ENCODE measurements at places on chromosomes 1 and 21.

GRCh38 chr1:168514455-168514854 is 29.3 kb downstream of the XCL2 start:
- DNase-seq, result no peak

GRCh38 chr1:199861020-199861795 is 166.3 kb upstream of the NR5A2 start:
- DNase-seq, result no peak

GRCh38 chr1:24909388-24909898 is 20.6 kb downstream of the RUNX3 start:
- peak; percentile 30 for DNase-seq

DNA sequence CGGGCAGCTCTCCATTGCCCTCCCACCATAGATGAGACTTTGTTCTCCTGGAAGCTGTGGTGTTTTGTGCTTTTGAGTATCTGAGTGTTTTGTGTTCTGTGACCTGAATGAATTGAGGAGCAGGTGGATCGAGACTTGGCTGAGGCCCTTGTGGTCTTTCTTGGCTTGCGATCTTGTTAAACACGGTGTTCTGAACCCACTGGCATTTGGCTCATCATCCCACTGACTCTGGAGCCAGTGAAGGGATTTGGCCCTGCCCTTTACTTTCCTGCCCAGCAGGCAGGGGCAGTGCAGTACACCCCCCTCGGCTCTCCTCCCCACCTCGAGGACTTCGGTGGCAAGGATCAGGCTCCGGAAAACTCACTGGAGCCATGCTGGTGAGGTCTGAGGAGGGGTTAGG is 30.6 kb downstream of the PKNOX1 start:
- no peak for DNase-seq
